ENCODE measurements at places on chromosomes 1 and 21. TPM values are rescaled to one million over a fixed set of nuclear protein-coding genes. Genes with fewer than 3 reads are reported as not detected.

Gene ATP1A2
- 0.55 TPM for total RNA-seq

GRCh38 chr21:39189857-39190604 lies 6.8 kb upstream of the PSMG1 start:
- no peak for DNase-seq

Gene UBL4B
- total RNA-seq, result not detected

DNA sequence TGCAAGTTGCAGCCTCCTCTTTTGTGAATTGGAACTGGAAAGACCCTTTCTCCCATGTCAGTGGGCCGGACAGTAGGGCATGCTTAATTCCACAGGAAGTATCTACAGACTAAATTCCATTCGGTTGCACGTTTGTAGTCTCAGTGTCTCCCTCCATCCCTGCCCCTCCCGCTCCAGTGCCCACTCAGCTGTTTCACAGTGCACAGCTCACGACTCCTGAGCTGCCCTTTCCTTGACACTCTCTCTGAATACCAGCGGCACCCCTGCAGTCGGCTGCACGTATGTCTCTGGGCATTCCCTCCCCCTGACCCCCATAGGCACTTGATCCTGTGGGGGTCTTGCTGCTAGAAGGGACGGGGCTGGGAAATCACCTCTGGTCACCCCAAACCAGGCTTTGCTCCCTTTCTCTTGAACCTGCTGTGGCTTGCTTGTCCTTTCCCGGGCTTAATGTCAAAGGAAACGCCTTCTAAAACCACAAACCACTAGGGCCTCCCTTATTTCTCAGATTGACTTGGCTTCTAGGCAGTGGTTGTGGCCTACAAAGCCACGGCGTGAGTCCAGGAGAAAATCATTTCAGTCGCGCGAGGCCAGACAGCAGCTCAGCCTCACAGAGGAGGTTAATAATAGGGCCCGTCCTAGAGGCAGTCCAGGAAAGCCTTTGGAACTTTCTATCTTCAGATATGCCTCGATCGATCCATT lies 365.3 kb upstream of the PROX1 start:
- DNase-seq, result no peak

Gene SYT14
- total RNA-seq, result 0.14 TPM

DNA sequence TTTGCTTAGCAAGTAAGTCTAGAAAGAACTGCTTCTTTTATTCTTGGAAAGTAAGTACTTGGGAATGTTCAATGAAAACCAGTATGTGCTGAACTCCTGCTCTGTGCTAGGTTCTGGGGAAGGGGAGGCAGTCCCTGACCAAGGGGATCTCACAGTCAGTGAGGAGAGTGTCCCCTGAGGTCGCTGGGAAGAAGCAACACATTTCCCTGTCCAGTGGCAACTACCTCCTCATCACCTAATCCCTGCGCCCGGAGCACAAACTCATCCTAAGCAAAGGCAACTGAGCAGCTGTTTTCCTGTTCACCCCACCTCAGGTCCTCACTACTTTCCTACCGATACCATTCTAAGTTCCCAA lies 61.7 kb upstream of the ANGPTL1 start:
- DNase-seq, result no peak

DNA sequence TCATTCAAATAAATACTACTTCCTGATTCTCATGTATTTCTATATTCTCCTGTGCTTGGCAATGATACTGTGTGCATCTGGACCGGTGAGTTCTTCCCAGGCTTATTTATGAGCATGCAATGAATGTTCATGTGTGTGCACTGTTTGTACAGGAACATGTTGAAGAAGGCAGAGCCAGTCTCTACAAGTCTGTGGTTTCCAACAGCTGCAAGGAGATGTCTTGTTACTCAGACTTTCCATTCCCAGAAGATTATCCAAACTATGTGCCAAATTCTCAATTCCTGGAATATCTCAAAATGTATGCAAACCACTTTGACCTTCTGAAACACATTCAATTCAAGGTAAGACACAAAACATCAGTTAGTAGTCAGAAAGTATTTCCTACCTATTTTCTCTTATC lies 19.1 kb downstream of the FMO1 start:
- DNase-seq, result no peak

DNA sequence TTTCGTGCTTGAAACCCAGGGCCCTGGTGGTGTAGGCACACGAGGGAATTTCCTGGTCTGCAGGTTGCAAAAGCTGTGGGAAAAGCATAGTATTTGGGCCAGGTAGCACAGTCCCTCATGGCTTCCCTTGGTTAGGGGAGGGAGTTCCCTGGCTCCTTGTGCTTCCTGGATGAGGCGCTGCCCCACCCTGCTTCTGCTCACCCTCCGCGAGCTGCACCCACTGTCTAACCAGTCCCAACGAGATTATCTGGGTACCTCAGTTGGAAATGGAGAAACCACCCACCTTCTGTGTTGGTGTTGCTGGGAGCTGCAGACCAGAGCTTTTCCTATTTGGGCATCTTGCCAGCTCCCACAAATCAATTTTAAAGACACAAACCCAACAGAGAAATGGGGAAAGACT lies 183.0 kb downstream of the PHTF1 start:
- DNase-seq, result no peak

Gene OR10Z1
- not detected for total RNA-seq

Gene TMOD4
- 0.52 TPM for total RNA-seq

GRCh38 chr1:15343729-15344128 lies 66.0 kb upstream of the EFHD2 start:
- peak; percentile 66 for DNase-seq

Gene C1orf210
- total RNA-seq, result 13.3 TPM

DNA sequence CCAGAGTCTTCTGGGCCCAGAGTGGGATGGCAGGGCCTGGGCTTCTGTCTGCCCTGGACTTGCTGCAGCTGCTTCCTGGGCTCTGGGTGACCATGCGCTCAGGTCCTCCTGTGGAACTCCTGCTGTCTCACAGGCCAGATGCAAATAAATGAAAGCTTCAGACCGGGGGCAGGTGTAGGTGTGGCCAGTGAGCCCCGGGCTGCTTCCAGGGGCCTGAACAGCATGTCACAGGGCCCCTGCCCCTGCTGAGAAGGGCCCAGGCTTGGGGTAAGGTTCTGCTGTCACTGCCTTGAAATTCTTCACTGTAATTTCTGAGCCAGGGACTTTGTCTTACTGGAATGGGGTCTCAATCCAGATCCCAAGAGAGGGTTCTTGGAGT lies 2.5 kb upstream of the PKNOX1 start:
- no peak for DNase-seq

Gene LBR
- total RNA-seq, result 18.3 TPM

GRCh38 chr1:205210756-205211168 lies 740 bp downstream of the DSTYK start:
- no peak for DNase-seq

Gene XKR8
- 6.1 TPM for total RNA-seq

Data from pancreas (tissue), 10 donors.